ENCODE measurements at places on chromosomes 13 and 19.
A peak's percentile ranks its signal among the peaks of the same experiment; 100 is the strongest.

DNA sequence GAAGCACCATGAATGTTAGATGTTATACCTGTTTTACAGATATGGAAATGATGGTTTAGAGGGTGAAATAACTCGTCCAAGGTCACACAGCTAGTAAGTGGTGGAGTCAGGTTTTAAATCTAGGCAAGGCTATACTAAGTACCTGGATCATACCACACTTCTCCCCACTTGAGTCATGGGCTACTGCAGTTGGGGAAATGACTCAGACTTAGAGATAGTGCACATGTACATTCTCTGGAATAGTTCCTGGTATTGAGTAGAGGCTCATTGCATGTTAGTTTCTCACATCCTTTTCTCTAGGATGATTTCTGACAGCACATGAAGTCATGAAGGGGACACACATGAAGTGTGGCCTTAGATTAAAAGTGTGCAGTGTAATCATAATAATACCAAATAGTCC lies 76.2 kb upstream of the TNFSF11 start:
- peak; percentile 73 for DNase-seq

- peak; percentile 54 for DNase-seq
These were observed 852.7 kb upstream of the KLHL1 start for GRCh38 chr13:70960841-70961443.

GRCh38 chr13:40236566-40237168 lies 429.8 kb downstream of the FOXO1 start:
- DNase-seq: no peak

DNA sequence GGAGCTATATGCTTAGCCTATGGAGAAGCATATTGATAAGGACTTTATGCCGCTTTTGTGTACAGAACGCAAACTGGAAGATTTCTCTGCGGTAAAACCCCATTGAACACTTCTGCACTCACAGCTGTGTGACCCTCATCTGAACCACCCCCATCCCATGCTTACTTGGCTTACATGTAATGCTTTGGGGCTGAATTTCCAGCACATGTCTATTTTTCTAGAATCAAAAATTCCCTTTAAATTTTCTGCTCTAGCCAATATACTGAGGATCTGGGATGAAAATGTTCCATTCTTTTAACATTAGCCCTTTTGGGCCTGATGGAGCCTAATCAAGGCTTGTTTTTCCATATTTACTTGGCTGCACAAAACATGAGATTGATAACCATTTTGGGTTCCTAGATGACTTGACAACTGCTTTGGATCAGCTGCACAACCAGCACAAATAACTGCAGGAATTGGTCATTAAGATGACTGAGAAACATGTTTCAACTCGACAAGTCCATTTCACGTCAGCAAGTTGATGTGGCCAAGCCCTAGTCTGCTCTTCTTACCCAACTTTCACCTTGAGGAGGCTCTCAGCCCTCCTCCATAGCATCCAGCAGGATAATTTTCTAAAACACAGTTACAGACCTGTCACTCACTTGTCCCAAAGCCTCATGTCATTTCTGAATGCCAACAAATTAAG lies 52.4 kb downstream of the TNFSF11 start:
- DNase-seq: no peak

DNA sequence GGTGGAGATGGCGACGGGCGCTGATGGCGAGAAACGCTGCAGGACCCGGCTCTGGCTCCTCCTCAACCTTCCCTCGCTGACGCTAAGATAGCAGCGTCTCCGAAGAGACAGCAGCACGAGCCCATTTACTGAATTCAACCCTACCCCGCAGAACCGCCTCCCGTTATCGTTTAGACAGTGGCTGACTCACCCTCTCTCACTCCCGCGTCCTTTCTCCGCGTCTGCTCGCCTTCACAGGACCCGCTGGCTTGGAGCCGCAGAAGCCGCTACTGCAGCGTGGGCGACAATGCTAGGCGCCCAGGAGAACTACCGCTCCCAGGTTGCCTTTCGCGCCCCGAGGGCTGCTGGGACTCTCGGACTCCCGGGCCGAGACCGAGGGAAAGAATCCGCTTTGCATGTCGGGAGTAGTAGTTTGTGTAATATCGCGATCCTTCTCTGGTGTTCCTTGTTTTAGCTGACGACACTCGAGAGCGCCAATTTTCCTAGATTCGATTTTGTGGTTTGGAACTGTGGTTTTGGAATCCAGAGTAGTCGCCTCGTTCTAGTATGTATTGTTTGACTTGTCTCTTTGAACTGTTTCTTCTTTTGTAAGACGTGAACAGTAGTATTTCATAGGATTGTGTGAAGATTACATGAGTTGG lies at the start of gene KBTBD6:
KBTBD6 (minus strand) TSS at position 291 of the 641 bp plus-strand sequence. CDS start 291 bp downstream, outside the sequence.
- peak; percentile 100 for DNase-seq

DNA sequence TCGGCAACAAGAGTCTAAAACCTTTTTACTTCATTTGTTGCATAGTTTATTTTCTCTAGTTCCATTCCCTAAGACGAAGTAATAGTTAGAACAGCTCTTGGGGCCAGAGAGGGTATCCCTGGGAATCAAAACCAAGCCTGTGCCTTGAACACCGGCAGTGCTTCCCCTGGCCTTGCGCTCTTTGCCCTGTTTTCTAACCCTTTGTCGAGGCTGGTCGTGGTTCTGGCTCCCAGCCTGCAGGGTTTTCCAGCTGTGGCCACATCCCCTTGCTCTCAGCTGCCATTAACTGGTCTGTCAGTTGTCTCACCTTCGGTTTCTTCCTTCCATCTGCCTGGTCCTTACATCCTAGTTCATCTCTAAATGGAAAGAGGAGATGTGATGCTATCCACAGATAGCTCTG lies 61.0 kb downstream of the HSPH1 start:
- DNase-seq: no peak

DNA sequence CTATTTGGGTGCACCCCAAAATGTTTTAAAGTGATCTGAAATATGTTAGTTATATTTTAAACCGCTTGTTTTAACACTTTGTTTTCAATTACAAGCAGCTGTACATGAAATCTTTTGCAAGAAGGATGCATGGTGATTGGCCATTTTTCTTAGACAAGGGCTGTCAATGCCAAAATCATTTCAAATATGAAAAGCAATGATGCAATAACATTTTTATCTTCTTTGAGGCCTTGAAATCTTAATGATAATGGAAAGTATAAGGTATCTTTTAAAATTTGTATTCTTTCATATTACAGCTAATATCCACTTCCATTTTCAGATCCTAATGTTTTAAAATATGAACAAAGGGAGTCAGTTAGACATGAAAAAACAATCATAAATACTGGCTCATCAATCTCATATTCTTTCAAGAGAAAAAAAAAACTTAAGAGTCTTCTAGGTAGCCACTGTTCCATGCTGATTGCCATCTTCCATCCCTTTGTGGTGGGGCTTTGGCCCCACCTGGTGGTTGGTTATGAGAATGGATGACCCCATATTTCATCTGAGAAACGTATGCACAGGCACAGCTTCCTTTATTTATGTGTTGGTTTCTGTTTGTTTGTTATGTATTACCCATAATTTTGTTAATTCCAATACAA lies 330.3 kb upstream of the MIR17HG start:
- peak; percentile 64 for DNase-seq

GRCh38 chr13:111363591-111363990 lies 43.1 kb downstream of the TEX29 start:
- DNase-seq: no peak

- DNase-seq: peak; percentile 86
These were observed 181.0 kb upstream of the GPR12 start for GRCh38 chr13:26941345-26942174.

DNA sequence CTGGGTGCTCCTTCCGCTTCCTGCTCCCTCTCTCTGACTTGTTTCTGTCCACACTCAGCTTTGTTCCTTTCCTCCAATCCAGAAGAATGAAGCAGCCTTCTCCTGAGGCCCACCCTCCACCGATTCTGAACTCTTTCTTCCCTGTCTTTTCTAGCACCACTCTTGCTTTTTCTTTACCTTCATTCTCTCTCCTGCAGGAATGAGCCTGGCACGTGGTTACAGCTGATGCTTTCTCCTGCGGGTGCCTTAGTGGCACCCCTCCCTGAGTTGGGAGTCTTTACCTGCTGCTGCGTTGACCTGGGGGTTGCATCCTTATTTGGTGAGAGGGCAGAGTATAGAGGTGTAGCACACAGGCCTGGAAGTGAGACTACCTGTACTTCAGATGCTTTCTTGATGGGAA lies 6.2 kb downstream of the UBAC2 start:
- DNase-seq: no peak

GRCh38 chr19:29671393-29672160 lies 6.3 kb downstream of the PLEKHF1 start:
- peak; percentile 21 for DNase-seq

DNA sequence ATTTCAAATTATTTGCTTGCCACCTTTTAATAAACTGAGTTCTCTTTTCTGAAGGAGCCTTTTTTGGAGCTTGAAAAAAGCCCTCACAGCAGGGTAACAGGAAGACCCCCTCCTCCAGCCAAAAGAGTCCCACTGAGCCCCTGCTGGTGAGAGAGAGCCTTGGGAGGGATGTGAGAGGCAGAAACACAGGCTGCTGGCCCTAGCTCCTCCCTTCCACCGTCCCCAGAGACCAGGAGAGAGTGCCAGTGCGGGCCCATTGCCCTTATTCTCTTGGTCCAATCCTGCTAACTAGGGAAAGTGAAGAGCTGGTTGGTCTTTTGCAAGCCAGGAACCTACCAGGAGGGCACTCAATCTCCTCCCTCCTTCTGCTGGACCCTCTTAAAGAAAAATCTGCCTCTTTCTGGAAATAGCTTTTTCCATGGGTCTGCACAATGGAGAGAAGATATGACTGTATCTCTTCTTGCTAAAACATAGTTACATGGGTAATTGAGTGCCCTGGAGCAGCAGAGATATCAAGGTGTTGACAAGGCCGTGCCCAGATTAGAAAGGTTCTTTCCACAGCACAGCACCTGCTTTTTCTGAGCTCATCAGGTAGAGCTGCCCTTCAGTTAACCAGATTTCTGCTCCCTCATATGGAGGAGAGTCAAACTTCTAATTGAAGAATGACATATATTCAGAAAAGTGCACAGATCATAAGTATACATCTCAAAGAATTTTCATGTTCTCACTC lies 113.9 kb downstream of the LRCH1 start:
- no peak for DNase-seq

GRCh38 chr19:9146882-9147281 lies 6.7 kb downstream of the ZNF317 start:
- DNase-seq: no peak

DNA sequence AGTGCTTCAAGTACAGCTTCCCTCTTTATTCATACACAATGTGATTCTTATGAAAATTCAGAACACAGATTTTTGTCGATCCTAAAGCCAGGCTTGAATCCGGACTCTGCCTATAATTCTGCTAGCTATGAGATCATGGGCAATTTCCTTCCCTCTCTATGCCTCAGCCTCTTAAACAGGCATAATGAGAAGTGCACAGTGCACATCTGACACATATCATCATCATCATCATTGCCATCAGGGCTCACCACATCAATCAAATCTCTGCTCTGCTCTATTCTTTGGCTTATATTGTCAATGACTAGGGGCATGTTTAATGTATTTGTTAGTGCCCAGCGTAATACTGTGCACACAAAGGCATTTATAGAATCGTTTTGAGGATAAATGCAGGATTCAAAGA lies 269.1 kb downstream of the ABCC4 start:
- no peak for DNase-seq

GRCh38 chr13:103187721-103188156 lies 121.5 kb upstream of the SLC10A2 start:
- no peak for DNase-seq

DNA sequence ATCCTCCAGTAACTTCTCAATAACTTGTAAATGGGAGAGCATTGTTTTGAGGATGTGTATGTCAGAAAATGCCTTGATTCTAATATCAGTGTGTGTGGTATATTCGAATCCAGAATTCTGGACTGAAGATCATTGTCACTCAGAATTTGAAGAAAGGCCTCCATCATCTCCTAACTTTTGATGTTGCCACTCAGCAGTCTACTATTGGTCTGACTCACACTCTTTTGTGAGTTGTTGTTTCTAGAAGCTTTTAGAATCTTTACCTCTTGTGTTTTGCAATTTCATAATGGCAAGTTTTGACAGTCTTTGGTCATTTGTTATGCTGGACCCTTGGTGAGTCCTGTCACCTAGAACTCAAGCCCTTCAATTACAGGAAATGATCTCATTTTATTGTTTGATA lies 77.0 kb downstream of the RUBCNL start:
- DNase-seq: no peak

GRCh38 chr13:47480121-47480520 lies 521.0 kb downstream of the SUCLA2 start:
- peak; percentile 95 for DNase-seq

DNA sequence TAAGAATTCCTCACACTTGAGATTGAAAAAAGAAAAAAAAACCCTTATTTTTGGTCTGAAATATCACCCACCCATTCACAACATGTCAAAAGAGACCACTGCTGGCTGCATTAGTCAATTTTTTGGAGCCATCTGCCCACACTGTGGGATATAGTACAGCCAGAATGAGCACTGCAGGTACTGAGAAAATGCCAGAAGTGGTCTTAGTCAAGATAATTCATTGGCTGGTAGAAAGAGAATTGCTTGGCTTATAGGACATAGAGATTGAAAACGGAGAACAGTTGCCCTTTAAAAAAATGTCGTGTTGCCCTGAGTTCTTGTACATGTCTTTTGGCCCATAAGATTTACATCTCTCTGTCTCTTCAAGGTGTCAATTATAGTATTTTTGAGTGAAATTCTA lies 1899.5 kb downstream of the OLFM4 start:
- DNase-seq: no peak

GRCh38 chr19:6551607-6552450 lies 21.0 kb downstream of the TNFSF9 start:
- no peak for DNase-seq

- DNase-seq: no peak
These were observed 30.5 kb upstream of the TUBGCP3 start for GRCh38 chr13:112618501-112618900.

DNA sequence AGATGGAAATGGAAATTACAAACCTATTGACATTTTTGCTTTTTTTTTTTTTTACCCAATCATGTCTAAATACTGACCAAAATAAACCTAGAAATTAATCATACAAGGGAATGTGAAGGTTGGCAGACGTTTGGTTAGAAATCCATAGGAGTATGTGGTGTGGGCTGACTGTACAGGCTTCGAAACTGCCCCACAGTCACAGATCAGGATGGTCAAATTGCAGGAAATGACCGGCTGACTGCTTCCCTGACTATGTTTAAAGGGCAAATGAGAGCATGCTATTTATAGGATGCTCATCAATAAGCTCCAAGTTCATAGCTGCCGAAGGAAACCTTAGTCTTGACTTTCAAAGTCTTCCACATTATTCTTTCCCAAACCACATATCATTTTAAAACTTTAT lies 118.4 kb downstream of the COG6 start:
- DNase-seq: peak; percentile 86

- DNase-seq: peak; percentile 56
These were observed 1.3 kb downstream of the SAFB start for GRCh38 chr19:5624018-5624663.

DNA sequence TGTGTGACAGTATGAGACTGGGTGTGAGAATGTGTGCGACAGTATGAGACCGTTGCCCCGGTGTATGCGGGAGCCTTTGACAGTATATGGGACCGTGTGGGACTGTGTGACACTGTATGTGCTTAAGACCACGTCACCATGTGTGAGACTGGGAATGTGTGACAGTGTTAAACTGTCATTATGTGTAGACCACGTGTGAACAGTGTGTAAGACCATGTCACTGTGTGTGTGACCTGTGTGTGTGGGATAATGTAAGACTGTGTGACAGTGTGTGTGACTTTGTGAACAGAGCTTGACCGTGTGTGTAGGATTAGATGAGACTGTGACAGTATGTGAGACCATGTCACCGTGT lies 549 bp downstream of the ZNF583 start:
- peak; percentile 20 for DNase-seq

All from ELR (cell line).